ENCODE measurements at places on chromosomes 3 and 15. TPM values are rescaled to one million over a fixed set of nuclear protein-coding genes. Genes with fewer than 3 reads are reported as not detected.

FAM81A gene
- total RNA-seq: 0.08 TPM

CASR gene
- total RNA-seq: 0.15 TPM

AHSG gene
- not detected for total RNA-seq

GOLGA6L7 gene
- total RNA-seq: not detected

MME gene
- total RNA-seq: not detected

PLAAT1 gene
- not detected for total RNA-seq

SNAPC5 gene
- 16.7 TPM for total RNA-seq

PODXL2 gene
- 1.1 TPM for total RNA-seq

DISP2 gene
- total RNA-seq: 0.03 TPM

GOLGA8T gene
- not detected for total RNA-seq

ROPN1 gene
- total RNA-seq: not detected

ADAMTSL3 gene
- total RNA-seq: not detected

CSTA gene
- total RNA-seq: not detected

ITGA11 gene
- total RNA-seq: 0.73 TPM

Measured in activated CD4-positive, alpha-beta memory T cell treated with anti-CD3 and anti-CD28 coated beads, Interleukin-2, amount 10 ng/mL, durations not matched to agents 7 days and 5 days (primary cell).